ENCODE measurements at places on chromosomes 4 and X.

DNA sequence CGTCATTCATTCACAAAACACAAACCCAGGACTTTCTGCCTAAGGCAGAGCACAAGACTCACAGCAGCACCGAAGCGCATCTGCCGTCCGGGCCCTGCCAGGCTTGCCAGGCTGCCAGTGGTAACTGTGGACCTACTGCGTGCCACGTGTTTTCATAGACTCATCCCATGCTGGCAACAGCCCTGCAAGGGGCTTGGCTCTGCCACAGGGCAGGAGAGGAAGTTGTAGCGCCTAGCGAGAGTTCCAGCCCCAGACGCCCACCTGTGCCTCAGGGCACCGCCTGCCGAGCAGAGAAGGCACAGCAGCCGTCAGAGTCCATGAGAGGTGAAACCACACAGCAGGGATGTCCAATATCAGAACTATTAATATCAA is 18.9 kb upstream of the MRFAP1 start:
- no peak for DNase-seq

DNA sequence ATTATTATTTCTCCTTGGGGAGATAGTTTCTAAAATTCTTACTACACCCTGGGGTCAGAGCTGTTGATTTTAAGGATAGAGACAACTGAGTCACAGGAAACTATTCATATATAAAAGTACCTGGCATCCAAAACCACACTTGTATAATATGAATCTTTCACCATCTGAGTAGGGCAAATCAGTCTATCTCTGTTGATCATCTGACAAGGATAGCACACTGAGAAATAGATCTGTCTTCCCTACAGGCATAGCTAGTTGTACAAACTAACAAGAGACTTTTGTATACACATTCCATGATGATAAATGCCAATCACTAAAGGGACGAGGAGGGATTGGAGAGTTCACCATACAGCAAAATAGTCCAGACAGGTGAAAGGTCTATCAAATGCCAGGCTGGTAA is 30.0 kb downstream of the PKD2 start:
- DNase-seq, result no peak

- no peak for DNase-seq
Observed at GRCh38 chrX:64152857-64153256, 52.7 kb downstream of the AMER1 start.

DNA sequence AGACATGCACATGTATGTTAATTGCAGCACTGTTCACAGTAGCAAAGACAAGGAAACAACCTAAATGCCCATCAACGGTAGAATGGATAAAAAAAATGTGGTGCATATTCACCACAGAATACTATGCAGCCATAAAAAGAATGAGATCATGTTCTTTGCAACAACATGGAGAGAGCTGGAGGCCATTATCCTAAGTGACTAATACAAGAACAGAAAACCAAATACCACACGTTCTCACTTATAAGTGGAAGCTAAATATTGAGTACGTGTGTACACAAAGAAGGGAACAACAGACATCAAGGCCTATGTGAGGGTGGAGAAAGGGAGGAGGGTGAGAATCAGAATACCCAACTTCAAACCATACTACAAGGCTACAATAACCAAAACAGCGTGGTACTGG is 17.4 kb upstream of the LNX1 start:
- DNase-seq, result no peak

DNA sequence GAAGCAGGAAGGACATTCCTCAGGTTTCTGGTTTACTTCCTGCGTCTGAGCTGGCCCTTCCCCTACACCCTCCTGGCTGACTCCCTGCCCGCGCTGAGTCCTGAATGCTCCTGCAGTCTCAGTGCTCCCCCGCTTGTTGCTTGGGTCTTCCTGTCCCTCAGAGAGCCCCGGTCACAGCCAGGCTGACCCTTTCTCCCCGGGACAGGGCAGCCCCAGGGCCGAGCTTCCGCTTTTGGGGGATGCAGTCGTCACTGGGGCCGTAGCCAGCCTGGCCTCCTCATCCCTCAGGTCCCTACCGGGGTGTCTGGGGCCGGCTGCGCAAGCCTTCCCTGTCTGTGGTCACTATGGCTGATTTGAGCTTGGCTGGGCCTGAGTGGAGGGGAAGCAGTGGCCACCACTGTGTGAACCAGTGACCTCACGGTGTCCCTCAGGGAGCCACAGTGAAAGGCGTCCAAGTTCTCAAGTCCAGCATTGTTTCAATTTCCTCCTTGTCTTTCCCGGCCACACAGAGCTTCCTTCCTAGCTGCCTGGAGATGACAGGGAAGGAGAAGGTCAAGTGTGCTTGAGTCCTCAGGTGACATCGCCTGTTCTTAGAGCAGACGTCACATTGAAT is 34.1 kb upstream of the ASMTL start:
- DNase-seq, result no peak

- DNase-seq, result no peak
Observed at GRCh38 chr4:90293320-90293719, 166.1 kb downstream of the CCSER1 start.

DNA sequence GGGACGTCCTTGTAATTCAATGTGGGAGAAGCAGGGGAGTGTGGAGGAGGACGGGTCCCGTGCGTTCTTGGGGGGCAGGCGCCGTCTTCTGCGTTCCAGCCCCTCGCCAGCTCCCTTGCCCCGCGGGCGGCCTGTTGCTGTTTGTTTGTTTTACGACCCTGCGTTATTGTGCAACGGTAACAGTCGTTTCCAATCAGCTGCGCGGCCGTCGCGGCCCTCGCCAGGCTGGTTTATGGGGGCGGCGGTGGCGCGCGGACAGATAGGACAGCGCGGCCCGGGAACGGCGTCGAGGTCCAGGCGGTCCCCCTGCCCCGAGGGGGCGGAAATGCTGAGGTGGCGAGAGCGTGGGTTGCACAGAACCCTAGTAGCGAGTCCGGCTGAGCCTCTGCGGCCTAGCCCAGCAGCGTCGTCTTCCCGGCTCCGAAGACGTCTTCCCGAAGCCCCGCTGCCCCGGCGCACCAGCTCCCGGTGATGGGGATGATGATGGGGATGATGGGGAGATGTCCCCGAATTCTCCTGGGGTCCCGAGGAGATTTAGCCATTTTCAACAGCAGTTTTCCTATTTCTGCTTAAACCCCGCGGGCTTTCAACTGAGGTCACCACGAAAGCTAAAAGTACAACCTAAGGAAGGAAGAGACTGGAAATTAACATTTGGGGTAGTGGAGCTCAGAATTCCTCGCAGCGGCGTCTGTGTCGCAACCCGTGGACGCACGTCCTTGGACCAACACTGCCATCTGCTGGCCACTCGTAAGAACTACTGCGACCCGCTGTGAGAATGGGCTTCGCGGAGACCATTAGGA is 4.8 kb downstream of the PDGFRA start:
- peak; percentile 55 for DNase-seq

DNA sequence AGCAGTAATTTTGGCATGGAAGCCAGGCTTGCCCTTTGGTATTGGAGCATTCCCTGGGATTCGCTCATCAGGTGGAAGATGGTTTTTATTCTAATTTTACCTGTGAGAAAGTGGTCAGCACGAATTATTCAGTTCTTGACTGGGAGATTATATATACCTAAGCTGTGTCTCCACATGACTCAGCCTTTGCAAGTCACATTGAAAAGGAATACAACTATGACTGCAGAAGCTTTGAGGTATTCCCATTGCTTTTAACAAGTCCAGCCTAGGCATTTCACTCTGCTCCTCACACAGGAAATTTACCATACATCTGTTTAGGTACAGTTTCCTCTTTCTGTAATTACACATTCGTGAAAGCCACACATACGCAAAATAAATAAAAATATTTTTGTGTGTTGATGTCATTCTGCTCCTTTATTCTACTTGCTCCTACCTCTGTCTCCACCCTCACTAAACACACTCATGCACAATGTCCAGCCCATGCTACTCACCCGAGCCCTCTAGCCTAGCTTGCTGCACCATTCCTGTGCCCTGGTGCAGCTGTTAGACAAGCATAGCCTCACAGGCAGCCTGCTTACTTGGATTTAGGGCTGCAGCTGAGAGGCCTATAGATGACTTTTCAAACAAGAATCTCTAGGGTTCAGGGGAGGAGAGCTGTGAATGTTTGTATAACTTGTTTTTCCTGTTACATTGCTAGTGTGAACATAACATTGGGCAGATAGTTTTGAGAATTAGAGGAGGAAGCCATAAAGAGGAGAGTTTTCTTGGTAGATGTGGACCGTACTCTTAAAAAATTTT is 504.4 kb upstream of the FAT1 start:
- no peak for DNase-seq

DNA sequence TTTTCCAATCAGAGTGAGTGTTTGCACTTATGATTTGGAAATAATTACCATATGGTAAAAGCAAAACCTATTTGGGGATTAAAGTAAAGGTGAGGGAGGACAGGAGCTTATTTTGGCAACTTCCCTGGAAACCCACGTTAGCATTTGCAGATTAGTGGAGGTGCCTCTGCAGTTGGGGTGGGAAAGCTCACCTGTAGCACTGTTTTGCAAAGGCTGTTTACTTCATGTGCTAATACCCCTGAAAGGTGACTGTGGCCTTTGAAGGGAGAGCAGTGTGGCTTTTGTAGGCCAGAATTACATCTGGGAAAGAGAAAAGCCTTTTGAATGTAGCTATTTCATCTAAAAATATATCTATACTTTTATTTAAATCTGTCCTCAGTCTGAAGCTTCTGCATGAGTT is 9.4 kb downstream of the SUPT20HL1 start:
- no peak for DNase-seq

DNA sequence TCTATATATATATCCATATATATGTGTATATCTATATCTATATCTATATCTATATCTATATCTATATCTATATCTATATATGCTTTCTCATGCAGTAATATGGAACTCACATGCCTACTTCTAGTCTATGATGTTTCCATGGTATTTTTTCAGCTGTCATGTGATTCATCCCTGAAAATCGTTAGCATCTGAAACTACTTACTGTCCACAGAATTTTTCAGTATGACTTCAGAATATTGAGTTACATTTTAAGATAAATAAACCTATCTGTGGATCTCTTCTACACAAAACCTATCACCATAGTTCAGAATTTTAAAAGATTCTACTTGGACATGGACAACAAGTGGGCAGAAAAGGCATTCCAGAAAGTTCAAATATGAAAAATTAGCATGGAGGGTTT is 855.1 kb upstream of the INTU start:
- no peak for DNase-seq

DNA sequence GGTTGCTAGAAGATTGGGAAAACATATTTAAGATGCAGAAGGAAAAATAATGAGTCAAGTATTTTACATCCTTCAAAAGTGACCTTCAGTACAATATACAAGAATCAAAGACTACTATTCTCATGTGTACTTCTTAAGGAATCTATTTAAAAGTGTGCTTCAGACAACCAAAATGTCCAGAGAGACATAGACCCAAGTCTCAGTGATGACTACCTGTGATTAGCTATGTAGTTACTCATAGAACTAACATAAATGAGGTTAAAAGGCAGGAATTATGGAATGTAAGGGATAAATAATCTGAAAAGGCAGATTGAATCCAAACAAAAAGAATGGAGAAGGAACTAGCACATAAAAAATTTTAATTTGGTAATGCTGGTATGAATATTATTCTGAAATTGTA is 634.7 kb upstream of the FAM241A start:
- DNase-seq, result no peak

GRCh38 chr4:2322841-2323240 is 60.9 kb upstream of the MXD4 start:
- DNase-seq, result no peak

- no peak for DNase-seq
Observed at GRCh38 chr4:140233791-140234696, 80.1 kb upstream of the MAML3 start.
